ENCODE measurements at places on chromosomes 11 and 22.

DNA sequence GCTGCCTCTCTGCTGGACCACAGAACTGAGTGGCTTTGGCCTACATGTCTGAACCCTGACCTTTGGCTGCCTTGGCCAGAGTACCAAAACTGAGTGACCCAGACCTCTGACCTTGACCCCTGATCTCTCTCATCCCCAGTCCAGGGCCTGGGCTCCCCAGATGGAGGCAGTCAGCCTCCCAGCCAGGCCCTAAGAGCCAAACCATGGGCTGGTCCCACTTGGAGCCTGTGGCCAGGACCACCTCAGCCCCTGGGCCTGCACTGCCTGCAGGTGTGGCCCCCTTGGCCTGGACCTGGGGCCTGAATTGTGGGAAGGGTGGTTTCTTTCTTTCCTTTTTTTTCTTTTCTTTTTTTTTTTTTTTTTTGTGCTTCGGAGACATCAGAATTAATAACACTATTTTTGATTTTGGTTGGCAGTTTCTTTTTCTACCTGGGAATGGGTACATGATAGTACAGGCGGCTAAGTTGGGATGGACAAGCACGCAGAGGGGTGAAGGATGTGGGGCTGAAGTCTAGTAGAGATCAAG lies 806 bp upstream of the SIPA1 start:
- DNase-seq: no peak

DNA sequence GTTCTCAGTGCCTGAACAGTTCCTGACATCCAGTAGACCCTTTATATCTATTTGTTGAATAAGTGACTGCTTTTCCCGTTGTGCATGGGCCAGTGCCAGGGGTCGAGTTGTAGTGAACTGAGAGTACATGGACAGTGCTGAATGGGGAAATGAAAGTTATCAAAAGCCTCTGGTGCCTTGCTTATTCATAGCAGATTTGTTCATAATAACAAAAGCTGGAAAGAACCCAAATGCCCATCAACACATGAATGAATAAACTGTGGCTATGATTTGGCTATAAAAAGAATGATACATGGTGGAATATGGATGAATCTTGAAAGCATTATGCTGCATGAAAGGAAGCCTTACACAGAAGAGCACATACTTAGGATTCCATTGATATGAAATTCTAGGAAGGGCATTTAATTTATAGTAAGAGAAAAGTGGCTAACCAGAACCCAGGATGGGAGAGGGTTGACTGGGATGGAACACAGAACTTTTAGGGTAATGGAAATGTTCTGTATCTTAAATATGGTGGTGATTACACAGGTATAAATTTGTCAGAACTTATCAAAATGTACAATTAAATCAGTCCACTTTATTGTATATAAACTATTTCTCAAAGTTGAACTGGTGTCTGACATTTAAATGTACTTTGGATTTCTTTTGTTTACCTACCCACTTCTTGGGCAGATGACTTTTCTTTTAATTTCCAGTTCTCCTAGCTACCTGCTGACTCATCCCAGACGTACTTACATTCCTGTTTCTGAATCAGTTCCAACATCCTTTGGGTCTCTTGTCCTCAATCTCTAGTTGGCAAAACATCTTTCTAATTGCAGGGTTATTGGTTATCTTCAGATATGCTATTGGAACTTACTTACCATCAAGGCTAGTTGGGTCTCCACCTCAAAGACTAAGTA lies 42.8 kb downstream of the PACS1 start:
- no peak for DNase-seq

- no peak for DNase-seq
Observed at GRCh38 chr11:87298155-87298554, 260.4 kb downstream of the TMEM135 start.

DNA sequence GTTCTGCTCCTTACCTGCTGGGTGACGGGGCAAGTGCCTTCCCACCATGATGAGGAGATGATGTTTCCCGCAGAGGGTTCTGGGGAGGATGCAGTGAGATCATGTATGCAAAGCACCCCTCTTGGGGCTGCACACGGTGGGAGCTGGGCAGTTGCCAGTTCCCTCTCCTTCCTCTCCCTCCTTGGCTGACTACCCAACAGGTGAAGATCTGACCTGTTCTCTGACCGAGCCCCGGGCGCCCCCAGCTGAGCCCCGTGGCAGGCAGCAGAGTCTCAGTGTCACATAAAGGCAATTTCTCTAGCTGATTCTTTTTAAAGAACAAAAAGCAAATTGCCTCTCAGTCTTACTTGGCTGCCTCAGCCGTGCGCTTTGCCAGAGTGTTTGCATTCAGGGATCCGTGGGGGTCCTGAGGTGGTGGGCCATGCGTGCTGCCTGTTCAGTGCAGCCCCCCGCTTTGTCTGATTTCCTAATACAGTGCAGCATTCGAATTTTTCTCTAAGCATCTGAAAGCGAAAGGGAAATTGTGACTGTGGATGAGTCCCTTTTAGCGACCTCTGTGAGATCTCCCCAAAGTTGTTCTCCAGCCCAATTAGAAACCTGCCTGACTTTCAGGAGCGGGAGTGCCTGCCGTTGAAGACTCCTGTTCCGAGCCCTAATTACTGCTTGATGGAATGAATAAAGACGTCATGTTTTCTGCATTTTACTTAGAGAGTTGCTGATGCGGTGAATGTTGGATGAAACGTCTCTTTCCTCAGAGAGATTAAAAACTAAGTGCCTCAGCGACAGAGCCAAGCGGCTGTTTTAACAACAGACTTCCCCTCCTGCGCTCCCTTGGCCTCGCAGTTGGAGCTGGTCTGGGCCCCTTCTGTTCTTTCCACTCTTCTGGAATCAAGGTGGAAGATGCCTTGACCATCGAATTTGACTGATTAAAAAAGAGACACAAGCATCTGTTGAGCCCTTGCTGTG lies 86.0 kb downstream of the GRIK4 start:
- DNase-seq: no peak

- no peak for DNase-seq
Observed at GRCh38 chr11:121123496-121124069, 22.5 kb downstream of the TECTA start.

DNA sequence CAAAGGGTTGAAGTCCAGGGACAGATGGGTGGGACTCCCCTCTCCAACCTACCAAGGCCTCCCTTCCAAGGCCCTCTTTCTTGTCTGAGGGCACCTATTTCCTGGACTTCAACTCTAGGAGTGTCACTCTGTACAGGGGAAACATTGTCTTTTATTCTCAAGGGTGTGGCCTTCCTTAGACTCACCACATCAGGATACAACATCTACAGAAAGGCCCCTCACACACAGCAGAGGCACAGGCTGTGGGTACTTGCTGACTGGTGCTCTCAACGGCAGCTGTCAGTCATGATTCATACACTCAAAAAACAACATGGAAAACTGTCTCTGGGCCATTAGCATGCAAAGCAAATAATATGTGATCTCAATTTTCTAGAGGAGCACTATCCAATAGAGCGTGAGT lies 78.0 kb downstream of the RCN1 start:
- no peak for DNase-seq
